CD4-positive, alpha-beta memory T cell (primary cell): ENCODE measurements at places on chromosomes 6 and 20.

DNA sequence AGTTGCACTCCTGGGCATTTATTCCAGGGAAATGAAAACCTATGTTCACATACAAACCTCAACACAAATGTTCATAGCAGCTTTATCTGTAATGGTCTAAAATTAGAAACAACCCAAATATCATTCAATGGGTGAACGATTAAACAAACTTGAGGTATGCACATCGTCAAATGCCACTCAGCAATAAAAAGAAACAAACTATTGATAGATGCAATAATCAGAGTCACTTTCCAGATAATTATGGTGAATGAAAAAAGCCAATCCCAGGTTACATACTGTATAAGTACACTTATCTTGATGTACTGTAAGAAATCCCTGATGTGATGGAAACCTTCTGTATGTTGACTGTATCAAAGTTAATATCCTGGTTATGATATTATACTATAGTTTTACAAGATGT is 38.8 kb downstream of the RNF24 start:
- DNase-seq = no peak

- DNase-seq = no peak
Measured at GRCh38 chr6:52642368-52642767, 28.5 kb upstream of the TMEM14A start.

DNA sequence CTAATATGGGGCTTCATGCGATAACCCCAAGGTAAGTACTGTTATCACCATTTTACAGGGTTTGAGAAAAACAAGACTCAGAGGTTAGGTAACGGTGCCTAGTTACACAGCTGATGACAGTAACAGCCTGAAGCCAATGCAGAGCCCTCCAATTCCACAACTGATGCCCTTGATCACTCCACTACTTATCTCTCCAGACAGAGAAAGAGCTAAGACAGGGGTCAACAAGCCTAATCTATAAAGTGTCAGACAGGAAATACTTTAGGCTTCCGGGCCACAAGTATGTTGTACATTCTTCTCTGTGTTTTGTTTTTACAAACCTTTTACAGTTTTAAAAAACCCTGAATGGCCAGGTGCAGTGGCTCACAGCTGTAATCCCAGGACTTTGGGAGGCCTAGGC is 50.9 kb downstream of the MAP7 start:
- DNase-seq = no peak

- no peak for DNase-seq
Measured at GRCh38 chr6:136011475-136011874, 160.0 kb downstream of the PDE7B start.

DNA sequence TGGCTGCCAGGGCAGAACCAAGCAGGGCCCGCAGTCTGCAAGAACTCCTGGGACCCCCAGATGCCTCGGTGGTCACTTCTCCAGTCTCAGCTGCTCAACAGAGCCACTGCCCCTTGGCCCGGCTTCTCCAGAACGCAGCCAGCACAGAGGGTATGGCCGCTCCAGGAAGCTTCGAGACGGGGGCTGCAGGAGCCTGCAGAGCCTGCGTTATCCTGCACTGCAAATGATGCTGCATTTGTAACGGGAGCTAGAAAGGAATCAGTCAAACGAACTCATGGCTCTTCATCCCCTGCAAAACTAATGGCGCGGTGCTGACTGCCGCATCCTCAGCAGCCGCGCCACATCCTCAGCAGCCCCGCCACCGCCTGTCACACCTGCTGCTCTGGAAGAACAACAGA is 254.9 kb downstream of the TAF4 start:
- no peak for DNase-seq
